Midbrain (tissue), 1 donor: ENCODE measurements at places on chromosomes 7 and 10.

DNA sequence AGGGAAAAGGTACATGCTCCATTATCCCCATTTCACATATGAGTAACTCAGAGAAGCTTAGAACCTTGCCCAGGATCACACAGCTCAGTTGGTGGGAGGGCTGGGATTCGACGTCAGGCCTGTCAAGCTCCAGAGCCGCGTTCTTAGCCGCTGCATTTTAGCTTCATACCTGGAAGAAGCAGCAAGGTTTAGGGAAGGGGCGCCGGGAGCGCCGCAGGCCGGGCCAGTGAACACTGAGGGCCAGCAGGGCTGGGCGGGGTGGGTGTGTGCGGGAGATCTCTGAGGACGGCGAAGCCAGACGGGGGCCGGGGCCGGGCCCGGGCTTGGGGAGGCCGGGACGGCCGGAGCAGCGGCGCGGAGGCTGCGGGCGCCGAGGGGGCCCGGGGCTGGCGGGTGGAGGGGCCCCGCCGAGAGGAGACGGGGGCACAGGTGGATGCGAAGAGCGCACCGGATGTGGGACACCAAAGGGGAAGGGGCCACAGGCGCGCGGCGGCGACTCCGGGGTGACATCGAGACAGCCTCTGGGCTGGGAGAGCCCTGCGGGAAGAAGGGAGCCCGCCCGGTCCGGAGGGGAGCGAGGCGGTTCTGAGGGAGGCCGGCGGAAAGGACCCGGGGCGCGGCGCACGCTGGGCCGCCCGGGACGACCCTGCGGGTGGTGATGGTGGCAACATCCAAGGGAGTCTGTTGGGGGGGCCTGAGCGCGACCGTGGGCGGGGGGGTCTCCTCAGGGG, 498 bp downstream of the NDST2 start:
- no peak for DNase-seq

DNA sequence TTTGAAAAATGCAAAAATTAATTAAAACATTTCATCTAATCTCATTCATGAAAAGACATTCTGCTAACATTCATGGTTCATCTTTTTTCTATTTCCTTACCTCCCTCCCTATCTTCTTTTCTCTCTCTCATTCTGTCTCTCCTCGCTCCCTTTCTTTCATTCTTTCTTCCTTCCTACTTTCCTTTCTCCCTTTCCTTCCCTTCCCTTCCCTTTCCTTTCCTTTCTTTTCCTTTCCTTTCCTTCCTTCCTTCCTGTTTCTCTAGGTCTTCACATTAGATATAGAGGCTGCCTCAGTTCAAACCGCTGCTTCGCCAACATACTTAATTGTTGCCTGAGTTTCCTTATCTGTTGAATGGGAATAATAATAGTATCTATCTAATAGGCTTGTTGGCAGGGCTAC, 21.9 kb downstream of the SFRP4 start:
- DNase-seq = no peak

- DNase-seq = no peak
Observed at GRCh38 chr7:19336836-19337383, 191.7 kb upstream of the FERD3L start.

DNA sequence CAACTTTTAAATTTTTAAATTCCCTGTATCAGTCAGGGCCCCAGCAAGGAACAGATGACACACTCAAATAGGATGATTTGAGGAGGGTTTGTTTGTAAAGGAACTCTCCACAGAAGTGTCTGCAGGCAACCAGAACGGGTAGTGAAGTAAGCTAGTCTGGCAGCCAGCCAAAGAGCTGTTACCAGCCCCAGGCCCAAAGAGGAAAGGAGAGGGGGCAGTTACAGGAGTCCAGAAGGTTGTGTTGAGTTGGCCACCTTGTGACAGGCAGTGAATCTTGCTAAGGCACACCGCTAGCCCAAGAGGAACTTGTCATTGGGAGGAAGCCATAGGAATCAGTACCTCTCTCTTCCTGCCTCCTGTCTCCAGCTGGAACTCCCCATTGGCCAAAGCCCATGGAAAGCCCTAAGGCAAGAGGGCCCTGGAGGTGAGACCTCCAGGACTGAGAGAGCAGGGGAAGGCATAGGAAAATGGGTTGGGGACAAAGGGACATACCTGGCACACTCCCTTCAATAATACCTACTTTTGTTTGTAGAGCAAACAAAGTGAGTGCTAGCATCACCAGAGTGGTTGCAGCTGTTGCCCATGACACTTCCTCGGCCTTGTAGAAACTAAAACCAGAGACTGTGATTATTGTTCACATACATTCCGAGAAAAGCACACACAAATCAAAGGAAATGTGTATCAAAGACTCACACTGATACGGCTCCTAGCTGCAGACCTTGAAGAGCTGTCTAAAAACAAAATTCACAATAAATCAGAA, 25.4 kb upstream of the GATAD1 start:
- no peak for DNase-seq

DNA sequence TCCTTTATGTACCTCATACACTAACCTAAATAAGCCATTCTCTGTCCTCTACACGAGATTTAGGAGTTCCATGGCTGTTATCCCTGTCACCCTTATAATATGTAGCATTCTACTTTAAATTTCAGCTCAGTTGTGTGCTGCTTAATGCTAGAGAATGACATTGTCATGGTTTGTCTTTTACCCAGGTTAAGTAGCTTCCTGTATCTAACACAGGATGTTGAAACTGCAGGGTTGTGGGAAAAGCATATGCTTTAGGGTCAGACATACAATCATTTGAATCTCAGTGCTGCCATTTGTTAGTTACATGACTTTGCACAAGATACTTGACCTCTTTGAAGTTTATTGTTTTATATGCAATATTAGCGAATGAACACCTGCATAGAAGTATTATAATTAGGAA, 235.1 kb upstream of the CACNA2D1 start:
- no peak for DNase-seq

GRCh38 chr7:129559564-129559963, 52.0 kb upstream of the NRF1 start:
- DNase-seq = no peak

GRCh38 chr7:70459546-70459945, 672.4 kb upstream of the GALNT17 start:
- DNase-seq = no peak

DNA sequence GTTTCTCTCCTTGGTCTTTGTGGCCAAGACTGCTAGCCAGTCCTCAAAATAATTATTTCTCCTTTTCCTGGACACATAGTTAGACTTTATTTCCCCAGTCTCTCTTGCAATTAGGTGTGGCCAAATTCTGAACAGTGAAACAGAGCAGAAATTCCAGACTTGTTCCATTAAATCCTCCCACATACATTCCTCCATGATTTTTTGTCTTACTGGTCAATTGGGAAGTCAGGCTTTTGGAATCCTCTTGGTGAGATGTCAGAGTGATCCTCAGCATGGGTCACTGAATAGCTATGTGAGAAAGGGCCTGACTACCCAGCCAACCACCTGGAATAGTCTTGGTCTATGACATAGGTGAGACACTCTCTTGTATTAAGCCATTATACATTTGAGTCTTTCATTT, 164.2 kb downstream of the DGKI start:
- no peak for DNase-seq

GRCh38 chr10:128875030-128875744, 591.9 kb upstream of the MGMT start:
- no peak for DNase-seq

- DNase-seq = no peak
Observed at GRCh38 chr7:120280743-120281142, 7.8 kb downstream of the KCND2 start.

- DNase-seq = no peak
Observed at GRCh38 chr7:2821161-2821841, 22.8 kb downstream of the GNA12 start.

DNA sequence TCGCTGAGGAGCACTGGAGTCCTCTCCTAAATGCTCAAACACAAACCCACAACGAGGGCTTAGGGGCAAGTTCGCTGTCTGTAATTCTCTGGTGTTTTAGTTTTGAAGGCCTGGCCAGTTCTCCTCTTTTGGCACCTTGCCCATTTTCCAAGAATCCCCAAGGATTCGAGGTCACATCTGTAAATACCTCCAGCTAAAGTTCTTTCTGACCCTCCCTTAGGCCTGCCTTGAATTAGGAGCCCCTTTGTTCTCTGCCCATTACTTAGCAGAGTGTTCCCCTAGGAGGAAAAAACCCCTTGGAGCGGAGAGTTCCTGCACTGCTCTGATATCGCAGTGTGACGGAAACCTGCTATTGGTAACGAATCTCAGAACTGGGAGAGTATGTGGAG, 743 bp upstream of the PYROXD2 start:
- DNase-seq = no peak

GRCh38 chr7:7264306-7265040, 82.1 kb downstream of the C1GALT1 start:
- DNase-seq = no peak

GRCh38 chr7:922334-923107, 32.0 kb downstream of the ADAP1 start:
- DNase-seq = no peak

DNA sequence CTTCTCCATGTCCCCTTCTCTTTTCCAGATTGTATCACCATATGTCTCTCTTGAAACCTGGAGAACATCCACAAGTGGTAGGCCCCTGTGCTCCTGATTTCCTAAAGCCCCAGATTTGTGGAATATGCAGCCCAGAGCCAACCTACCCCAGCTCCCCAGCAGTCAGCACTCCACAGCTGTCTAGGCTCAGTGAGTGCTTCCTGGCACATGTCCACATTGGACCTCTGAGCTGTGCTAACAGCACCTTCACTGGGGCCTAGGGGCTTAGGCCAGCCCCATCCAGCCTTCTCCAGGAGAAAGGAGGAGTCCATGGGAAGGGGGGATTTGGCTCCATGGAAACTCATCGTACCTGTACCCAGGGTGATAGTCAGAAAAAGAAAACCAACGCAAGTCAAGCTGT, 192.7 kb downstream of the FGFR2 start:
- no peak for DNase-seq

DNA sequence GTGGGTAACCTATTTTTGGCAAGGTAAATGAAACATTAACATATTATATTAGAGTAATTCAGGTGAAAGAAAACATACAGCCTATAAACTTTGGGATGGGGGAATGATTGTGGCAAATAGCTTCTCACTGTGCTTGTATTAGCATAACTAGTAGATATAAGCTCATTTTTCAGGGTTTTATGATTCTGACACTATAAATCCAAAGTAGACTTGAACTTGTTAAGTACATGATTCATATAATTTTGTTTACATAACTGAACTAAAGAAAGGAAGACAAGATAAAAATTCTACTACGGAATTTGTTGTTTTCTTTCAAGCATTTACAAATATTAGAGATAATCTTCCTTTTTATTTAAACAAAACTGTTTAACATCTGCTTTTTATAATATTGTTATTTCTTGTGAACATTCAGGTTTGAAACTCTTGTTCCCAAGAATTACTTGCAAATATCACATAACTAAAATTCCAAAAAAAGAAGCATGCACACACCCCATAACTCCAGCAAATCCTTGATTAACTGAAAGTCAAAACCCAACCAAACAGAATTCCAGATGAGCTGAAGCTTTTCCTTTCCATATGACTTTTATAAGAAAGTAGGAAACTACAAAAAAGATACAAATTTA, 142.3 kb downstream of the JAZF1 start:
- no peak for DNase-seq

DNA sequence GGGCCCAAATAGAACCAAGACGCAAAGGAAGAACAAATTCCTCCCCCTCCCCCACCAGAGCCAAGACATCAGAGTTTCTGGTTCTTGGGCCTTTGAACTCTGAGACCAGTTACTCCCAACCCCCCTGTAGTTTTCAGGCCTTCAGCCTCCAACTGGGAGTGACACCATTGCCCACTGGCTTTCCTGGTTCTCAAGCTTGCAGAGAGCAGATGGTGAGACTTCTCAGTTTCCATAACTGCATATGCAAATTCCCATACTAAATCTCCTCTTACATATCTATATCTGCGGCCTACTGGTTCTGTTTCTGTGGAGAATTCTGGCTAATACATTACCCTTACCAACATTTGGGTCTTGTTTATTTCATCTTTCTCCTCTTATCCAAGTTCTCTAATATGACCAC, 762.9 kb downstream of the GRM8 start:
- no peak for DNase-seq

GRCh38 chr10:110893559-110894179, 21.9 kb downstream of the PDCD4 start:
- peak; percentile 77 for DNase-seq

DNA sequence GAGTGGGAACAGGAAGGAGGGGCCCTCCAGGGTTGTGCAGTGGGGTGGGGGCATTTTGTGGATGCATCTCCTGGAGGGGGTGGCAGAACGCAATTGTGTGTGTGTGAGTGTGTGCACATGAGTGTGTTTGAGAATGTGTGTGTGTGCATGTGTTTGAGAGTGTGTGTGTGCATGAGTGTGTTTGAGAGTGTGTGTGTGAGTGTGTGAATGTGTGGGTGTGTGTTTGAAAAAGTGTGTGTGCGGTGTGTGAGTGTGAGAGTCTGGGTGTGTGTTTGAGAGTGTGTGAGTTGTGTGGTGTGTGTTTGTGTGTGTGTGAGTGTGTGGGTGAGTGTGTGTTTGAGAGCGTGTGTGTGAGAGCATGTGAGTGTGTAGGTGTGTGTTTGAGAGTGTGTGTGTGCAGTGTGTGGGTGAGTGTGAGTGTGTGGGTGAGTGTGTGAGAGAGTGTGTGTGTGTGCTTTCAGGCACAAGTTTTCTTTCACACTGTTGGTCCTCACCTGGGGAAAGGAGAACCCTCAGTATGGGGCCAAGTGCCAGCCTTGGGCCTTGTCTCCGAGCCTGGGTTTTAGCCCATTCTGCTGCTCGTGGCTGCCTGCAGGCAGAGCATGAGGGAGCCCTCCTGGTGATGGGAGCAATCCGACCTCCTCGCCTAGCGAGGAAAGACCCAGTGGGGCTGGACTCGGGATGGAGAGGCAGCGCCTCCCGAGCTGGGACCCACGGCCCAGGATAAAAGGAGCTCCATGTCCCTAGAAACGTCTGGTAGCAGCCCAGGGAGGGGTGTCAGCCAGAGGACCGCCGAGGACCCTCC, 35.6 kb downstream of the CDH23 start:
- DNase-seq = no peak

GRCh38 chr7:141014125-141014523, 628 bp downstream of the MRPS33 start:
- no peak for DNase-seq

DNA sequence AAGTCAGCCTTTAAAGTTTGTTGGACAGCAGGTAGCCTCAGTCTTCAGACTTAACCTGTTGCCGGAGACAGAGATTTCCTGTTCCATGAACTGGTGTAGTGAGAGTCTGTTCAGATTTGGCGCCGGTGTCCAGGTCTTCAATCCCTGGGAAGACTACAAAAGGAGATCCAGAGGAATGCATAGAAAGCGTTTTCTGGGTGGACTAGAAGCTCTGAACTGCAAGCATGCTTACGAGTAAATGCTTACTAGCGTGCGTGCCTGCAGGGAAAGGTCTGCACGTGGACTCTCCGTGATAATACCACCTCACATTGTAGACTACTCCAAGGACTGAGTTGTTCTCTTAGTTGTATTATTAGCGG, 878 bp downstream of the GLRX3 start:
- DNase-seq = no peak

- DNase-seq = peak; percentile 77
Observed at GRCh38 chr10:110207011-110207804, at the start of gene MXI1. TSS of gene MXI1 (plus strand) at chr10:110207605. CDS start at chr10:110207809, 204 bp downstream.
